ENCODE measurements at places on chromosomes 5 and 9.

DNA sequence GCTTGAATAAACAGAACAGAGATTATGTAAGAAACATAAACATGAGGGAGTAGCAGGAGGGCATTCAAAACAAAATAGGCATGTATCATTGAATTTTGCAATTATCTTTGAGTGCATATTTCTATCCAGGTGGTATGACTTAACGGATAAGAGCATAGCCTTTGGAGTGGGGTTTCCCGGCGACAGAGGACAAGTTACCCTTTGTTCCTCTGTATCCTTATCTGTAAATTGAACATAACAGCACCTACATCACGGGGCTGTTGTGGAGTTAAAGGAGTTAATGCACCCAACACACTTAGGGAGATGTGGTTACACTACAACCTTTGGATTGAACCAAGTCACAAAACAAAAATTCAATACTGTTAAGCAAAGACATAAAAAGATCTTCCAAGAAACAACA lies 314.6 kb upstream of the KIF2A start:
- DNase-seq: no peak

DNA sequence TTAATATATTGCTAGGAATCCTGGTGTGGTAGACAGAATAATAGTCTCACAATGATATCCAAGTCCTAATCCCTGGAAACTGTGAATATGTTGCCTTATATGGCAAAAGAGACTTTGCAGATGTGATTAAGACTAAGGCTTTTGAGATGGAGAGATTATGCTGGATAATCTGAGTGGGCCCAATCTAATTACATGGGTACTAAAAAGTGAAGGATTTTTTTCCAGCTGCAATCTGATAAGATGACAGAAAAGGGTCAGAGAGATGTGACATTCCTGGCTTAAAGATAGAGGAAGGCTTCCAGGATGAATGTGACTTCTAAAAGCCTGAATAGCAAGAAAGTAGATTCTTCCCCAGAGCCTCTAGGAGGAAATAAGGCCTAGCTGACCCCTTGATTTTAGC lies 80.7 kb upstream of the MPDZ start:
- no peak for DNase-seq

DNA sequence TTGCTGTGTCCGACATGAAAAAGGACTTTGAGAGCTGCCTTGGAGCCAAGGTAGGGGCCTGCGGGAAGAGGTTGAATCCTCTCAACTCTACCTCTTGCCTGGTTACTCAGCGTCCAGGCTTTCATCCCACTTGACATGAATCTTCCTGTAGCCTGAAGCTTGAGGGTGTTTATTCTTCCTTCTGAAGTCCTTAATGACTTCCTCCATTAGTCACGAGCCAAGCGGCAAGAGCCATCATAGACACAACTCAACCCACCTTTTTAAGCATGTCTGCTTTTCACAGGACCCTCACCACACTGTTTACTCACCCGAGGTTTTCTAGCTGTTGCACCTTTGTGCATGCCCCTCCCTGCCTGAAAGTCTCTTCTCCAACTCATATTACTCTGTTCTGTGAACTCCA lies 40.2 kb downstream of the ACO1 start:
- DNase-seq: no peak

GRCh38 chr5:11040345-11040744 lies 279.3 kb upstream of the DAP start:
- DNase-seq: no peak

DNA sequence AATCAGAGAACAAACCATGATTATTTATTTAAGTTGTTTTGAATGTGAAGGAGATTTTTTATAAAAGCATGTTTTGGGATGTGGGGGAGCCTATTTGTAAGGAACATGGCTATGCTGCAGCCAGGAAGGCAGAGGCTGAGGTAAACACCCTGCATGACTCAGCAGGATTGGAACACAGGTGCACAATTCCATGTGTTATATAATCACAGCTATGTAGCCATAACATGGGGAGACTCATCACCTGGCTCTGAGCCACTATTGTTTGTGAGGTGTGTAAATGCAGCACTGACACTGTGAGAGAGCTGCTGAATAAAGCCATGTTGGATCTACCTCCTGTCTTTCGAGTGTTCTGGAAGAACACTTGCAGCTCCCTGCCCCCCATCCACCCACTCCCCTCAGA lies 1009.8 kb downstream of the DNAH5 start:
- DNase-seq: no peak

GRCh38 chr9:121815546-121816448 lies 164.4 kb downstream of the DAB2IP start:
- no peak for DNase-seq

DNA sequence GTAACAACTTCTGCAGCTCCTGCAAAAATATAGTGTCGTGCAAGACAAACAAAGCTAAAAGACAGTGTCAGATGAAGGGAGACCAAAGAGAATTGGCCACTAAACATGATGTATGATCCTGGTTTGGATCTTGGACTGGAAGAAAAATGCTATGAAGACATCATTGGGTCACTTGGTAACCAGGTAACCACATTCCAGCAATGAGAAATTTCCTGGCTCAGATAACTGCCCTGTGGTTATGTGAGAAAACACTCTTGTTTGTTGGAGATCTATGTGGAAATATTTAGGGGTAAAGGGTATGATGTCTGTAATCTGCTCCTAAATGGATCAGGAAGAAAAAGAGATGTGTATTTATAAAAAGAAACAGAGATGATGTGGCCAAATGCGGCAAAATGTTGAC lies 45.5 kb upstream of the ANKRD33B start:
- no peak for DNase-seq

- DNase-seq: no peak
Measured at GRCh38 chr5:7220156-7220555, 175.8 kb upstream of the ADCY2 start.

DNA sequence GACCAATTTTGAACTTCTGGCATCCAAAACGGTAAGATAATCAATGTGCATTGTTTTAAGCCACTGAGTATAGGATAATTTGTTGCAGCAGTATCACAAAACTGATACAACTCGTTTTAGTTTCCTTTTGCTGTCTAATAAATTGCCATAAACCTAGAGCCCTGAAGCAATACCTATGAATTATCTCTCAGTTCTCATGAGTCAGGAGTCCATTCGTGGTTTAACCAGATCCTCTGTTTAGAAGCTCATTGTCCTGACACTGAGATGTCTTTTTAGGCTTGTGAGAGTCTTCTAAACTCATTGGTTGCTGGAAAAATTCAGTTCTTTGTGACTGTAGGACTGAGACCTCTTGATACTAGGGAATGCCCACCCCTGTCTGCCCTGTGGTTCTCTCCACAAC lies 262.9 kb downstream of the SEMA5A start:
- no peak for DNase-seq
